ENCODE measurements at places on chromosomes 6 and 20. TPM values are rescaled to one million over a fixed set of nuclear protein-coding genes. Genes with fewer than 3 reads are reported as not detected.

DNA sequence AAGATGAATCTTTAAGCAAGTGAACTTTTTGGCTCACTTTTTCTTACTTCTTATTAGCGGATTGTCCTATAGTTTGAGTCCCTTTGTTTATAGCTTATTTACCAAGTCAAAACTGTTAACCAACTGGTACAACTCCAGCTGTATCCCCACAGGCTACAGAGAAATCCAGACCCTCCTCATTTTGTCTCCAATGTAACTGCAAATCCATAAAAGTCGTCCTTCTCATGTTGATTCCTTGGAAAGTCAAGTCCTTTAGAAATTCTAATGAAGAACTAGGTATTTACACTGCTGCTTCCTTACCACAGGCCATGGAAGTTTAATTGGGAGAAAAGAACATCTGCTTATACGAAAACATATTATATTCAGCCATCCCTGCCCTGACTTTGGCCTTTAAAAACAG, 729.1 kb upstream of the NRSN1 start:
- no peak for DNase-seq

DNA sequence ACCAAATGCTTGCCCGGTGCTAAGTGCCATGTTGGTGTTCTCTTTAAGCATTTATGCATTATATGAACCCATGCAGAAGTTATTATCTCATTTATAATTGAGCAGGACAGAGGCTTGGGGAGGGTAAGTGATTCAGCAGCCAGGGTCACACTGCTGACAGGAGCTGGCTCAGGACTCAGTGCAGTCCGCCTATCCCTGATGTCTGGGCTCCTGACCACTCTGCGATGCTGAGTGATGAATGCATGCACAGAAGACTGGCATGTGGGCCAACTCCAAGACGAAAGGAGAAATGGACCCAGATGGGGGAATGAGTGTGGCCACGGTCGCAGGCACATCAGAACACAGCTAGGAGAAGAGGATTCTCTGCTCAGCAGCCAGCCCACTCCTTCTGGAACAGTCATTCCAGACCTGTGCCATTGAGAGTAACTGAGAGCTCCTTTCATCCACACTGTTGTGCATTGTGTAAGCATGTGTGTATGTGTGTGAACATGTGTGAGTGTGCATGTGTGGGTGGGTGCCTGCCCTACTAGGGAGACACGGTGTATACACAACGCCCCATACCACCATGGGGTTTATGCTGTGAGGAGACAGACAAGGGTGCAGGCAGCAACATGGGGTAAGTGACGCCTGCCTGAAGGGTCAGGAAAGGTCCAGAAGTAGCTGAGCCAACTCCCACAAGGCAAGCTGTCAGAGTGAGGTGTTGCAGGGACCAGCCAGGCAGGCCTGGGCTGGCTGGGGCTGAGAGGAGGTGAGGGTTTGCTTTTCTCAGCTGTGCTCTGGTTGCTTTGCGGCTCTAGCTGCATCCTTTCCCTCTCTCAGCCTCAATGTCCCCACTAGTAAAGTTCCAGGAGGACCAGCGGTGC, 97.8 kb upstream of the PMEPA1 start:
- no peak for DNase-seq

DNA sequence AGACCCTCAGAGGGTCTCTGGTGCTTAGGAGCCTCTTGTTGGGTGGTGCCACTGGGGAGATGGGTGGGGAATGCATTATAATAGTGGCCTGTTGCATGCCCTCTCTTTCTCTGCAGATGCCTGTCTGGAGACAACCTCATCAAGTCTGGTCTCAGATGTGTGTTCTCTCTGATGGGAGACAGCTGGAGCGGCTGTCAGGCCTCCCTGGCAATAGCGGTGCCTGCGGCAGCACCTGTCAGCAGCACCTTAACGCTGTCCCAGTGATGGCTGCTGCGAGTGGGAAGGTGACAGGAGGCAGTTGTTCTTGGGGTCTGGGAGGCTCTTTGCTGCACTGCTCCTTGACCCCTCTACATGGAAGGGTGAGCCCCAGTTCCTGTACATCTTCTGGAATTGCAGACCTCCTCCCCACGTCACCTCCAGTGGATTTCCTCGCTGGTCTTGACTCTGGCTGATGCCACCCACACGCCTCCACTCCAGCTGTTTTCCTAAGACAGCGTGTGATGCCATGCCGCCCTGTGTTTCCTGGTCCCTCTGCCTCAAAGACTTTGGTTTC, 63.3 kb upstream of the BLCAP start:
- DNase-seq: no peak

- no peak for DNase-seq
Observed at GRCh38 chr6:133957780-133958242, 4.8 kb downstream of the TBPL1 start.

GRCh38 chr6:15170126-15170525, 75.7 kb upstream of the JARID2 start:
- DNase-seq: no peak

GRCh38 chr20:39042279-39043150, 80.4 kb downstream of the DHX35 start:
- DNase-seq: no peak

DNA sequence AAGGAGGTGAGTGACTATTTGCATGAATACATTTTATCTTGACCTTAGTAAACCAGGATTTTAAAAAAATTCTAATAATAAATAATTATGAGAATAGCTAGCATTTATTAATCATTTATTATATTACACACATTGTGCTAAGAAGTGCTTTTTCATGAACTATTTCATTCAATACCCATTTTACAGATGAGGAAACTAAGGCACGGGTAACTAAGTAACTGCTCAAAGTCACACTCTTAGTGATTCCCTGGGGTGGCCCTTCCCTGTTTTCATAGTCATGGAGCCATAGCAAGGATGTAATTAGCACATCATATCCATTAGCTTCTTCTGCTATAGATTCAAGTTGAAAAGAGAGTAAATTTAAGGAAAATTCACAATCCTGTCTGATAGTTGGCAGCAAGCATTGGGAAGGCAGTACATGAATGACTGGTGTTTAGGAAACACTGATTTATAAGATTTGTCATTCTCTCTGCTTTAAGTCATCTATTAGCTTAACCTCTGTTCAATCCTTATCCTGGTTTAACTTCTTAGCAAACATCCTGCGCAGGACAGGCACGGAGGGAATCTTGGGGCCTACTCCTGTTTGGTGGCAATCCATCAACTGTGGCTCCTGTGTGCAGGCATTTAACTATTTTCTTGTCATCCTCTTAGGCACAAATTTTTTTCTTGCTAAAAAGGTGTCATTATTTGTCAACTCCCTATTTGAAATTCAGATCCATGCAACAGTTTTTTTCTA, 68.3 kb downstream of the RIN2 start:
- DNase-seq: no peak

GRCh38 chr6:15352845-15353244, 107.0 kb downstream of the JARID2 start:
- no peak for DNase-seq

DNA sequence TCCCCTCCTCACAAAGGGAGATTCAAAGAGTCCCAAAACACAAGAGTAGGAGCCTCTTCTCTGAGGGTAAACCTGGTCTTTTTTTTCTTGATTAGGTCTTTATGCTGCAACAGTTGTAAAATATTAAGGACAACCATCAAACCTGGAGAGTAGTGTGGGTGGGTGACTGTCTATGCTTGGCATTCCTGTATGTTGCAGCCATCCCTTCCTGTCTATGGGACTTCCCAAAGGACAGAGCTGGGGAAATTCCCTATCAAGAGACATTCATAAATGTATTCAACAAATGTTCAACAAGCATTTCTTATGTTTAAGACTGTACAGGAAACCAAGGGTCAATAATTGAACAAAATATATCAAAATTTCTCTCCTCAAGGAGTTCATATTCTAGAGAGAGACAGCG, 5.5 kb downstream of the BTN2A2 start:
- DNase-seq: no peak

- DNase-seq: no peak
Observed at GRCh38 chr20:46423882-46424482, 17.6 kb upstream of the ELMO2 start.

- no peak for DNase-seq
Observed at GRCh38 chr6:169380493-169380892, 126.8 kb upstream of the THBS2 start.

DNA sequence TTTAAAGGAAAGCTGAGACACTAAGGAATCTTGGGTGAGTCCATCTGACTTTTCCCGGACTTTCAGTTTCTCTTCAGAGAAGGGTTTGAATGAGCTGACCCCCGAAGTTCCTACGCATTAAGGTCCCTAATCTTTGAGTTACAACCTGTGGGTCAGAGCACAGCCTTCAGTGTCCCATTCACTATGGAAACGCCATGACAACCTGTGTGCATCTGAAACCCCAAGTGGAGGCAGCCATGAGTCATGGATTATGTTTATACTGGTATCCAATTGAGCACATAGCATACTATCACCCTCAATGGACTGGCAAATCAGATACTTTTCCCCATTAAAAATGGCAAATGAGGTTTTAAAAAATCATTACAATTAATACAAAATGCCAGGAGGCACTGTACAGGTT, 11.4 kb downstream of the MYLK4 start:
- DNase-seq: no peak

DNA sequence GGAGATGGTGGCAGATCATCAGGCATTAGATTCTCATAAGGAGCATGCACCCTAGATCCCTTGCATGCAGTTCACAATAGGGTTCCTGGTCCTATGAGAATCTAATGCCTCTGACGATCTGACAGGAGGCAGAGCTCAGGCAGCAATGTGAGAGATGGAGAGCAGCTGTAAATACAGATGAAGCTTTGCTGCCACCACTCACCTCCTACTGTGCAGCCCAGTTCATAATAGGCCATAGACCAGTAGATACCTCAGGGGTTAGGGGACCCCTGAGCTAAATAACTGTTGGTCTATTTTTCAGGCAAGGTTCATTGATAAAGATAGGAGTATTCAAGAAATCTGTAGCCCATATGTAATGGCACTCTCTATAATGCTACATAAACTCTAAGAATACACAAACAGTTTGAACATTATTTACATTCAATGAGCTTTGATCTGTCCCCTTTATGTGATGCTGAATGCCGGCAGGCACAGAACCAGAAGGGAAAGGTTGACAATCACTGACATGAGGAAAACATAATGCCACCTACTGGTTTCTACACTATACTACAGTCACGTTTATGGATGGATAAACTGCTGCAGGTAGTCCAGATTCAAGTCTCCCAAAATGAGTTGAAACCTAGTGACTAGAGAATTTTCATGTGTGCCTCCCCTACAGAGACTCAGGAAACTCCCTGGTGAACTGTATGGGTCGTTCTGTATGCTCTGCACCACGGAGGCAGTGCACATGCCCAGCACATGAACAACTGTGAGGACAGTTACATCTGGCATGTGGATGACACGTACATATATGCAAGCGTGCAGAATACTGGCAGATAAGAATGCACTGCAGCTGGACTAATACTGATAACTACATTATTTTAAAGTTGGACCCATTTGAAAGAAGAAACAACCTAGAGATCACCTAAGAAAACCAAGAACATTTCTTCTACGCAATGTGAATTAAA, 72.0 kb downstream of the DST start:
- no peak for DNase-seq

THBS2 gene
- not detected for total RNA-seq

PAK5 gene
- not detected for total RNA-seq

FRK gene
- 0.05 TPM for total RNA-seq

PRICKLE4 gene
- not detected for total RNA-seq

SLC17A1 gene
- total RNA-seq: not detected

BANF2 gene
- not detected for total RNA-seq

PLN gene
- not detected for total RNA-seq
